Stimulated activated effector memory CD8-positive, alpha-beta T cell treated with anti-CD3 and anti-CD28 coated beads, Interleukin-12 subunit alpha, Interleukin-12 subunit beta, amount 100 ng/mL, for 72 hours (primary cell): ENCODE measurements at places on chromosomes 7 and 10.

DNA sequence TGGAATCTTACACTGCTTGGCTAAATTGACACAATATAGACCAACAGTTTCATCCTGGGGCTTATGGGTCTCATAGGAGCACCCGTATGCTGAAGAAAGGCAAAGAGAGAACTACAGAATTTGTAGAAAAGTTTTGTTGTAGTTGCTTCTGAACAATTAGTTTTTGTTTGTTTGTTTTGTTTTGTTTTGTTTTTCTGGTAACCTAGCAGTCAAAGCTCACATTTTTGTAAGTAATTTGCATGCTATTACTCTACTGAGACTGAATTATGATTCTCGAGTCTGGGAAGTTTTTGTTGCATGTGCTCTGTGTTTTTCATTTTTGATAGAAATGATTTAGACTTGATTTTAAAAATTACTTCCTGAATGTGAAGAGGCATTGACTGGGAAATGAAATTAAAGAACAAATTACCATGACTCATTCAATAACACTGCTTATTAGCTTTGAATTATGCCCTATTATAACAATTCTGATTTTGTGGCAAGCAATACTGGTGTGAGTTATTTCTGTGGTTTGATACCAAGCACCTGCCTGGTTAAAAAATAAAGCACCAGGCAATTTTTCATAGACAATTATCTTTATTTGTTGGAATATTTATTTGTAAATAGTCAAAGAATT is 438 bp downstream of the LSMEM1 start:
- no peak for DNase-seq

- no peak for DNase-seq
Measured at GRCh38 chr10:129033790-129034272, 433.2 kb upstream of the MGMT start.

DNA sequence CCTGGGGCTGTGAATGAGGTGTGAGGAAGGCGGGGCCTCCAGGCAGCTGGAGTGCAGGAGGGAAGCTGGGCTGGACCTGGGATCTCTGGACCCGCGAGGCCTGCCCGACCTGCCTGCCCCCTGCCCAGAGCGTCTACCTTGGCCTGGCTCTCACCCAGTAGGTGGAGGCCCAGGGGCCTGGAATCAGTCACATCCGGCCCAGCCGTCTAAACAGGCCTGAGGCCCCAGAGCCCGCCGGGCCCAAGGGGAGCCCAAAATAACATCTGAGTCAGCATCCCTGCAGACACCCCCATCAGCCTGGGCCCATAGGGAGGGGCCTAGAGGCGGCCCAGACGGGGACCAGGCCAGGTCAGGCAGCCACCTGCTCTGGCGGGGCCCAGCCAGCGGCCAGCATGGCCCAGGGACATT is 15.1 kb upstream of the ELN start:
- DNase-seq: no peak

- DNase-seq: no peak
Measured at GRCh38 chr10:118908557-118909256, 120.8 kb upstream of the NANOS1 start.

- DNase-seq: no peak
Measured at GRCh38 chr7:43406961-43407360, 175.9 kb upstream of the STK17A start.

DNA sequence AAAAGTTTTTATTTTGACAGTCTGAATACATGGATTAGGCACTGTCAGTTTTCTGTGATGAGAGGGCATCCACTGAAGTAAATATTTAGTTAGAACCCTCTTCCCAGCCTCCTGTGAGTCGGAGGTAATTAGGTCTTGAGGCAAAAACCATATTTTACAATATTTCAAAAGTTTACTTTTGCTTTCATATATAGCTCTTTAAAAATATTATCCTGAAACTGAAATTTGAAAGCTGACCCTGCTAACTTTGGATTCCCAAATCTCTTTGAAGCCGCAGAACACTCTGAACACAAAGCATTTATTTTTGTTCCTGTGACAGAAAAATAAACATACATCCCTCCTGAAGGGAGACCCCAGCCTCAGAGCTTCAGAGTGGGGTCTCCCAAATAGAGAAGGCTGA is 317.4 kb downstream of the KIF20B start:
- no peak for DNase-seq

GRCh38 chr10:76161301-76161582 is 729.8 kb downstream of the LRMDA start:
- DNase-seq: no peak

DNA sequence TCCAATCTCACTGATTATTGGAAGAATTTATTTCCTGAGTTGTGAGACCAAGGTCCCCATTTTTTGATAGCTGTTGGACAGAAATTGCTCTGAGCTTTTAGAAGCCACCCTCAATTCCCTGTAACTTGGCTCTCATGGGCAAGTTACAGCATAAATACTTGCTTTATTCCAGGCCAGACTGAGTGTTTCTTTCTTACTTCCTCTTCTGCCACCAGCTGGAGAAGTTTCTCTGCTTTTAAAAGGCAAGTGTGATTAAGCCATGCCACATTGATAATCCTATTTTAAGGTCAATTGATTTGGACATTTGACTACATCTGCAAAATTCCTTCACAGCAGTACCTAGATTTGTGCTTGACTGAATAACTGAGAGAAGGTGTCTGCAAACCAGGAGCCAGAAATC is 14.1 kb upstream of the TAS2R41 start:
- no peak for DNase-seq

GRCh38 chr7:27161214-27161720 is 4.1 kb downstream of the HOXA9 start:
- DNase-seq: no peak

DNA sequence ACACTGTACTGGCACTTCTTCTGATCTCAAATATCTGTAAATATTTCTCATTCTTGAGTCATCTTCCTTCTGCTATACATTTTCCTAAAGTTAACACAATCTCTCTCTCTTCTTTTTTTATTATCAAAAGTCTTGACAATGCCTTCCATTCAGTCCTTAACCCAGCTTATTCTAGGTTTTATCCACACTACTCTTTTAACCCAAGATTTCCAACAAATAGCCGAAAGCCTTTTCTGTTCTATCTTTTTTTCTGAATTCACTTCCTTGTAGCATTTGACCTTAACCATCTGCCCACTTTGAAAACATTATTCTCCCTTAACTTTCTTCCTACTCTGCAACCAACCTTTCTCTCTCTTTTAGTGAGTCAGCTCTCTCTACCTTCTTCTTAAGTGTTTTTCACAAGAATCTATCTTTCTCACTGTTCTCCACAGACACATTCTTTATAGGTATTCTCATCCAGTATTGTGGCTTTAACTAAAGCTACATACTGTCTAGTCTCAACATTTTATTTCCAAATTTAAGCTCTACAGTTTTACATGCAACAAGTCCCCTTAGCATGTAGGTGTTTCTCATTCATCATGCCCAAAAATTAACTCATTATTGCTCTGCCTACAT is 915.6 kb downstream of the KCNMA1 start:
- DNase-seq: no peak

DNA sequence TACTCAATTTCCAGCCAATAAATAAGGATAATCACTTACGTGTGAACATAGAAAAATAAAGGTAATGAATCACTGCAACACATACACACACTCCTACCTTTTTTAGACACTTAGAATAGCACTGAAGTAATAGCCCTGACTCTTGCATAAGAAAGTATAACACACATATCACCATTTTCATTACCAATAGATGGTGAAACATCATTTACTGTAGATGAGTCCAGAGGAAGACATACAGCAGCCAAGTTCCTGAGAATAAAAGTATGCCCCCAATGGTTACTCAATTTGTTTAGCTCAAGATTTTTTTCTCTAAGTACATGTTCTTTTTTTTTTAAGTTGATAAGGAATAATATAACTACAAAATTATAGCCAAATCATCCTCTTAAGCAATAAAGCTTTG is 316.3 kb downstream of the PARD3 start:
- no peak for DNase-seq

DNA sequence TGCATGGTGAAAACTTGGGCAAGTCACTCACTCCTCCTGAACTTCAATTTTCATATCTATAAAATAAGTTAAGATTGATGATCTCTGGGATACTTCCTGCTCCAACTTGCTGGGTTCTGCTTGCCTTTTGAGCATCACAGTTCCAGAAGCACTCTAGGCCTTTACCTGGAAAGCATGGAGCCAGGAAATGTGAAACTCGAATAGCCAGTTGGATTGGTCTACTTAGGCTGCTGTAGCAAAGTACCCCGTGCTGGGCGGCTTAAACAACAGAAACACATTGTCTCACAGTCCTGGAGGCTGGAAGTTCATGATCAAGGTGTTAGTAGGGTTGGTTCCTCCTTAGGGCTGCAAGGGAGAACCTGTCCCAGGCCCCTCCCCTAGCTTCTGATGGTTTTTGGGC is 64.5 kb downstream of the NAMPT start:
- no peak for DNase-seq

- DNase-seq: no peak
Measured at GRCh38 chr10:23325132-23325531, 19.5 kb downstream of the C10orf67 start.

DNA sequence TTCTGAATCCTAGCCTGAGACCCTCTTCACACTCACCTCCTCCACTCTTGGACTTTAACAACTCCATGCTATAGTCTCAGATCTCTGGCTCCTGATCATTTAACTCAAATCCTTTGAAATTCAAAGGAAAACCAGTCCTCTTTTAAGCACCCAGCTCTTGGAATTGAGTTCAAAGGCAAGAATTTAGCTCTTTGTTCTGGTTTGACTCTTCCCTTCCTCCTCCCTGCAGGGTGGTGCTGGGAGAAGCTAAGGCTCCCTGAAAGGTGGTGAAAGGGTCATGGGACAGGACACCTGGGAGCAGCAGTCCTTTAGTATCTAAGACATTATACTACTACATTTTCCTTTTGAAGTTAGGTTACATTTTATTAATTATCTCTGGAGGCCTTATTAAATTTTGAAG is 259.4 kb downstream of the CCSER2 start:
- DNase-seq: no peak

GRCh38 chr7:124403112-124403511 is 362.5 kb downstream of the GPR37 start:
- DNase-seq: no peak

DNA sequence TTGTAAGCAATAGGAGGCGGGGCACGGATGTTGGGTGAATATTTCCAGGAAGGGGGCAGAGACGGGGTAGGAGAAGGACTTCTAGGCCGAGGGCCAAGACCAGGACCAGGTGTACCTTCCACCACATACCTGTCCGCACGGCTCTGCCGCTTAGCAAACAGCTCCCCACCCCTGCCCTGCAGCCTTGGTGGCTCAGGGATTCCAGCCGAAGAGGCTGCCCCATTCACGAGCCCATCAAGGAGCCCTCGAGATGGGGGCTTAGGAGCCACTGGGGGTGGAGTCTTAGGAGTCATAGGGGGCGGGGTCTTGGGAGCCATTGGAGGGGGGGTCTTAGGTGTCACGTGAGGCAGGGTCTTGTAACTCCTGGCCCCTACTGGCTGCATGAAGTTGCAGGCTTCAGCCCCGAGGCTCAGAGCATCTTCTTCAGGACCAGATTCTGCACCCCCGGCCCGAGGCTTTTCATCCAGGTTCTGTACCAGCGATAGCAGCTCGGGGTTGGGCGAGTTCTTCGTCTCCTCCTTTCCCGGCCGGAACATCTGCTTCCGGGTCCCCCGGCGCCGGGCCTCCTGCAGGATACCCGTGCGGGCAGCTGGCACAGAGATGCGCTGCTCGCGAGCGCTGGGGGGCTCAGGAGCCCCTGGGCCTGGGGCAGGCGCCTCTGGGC is 6.1 kb upstream of the MYOZ1 start:
- DNase-seq: no peak

DNA sequence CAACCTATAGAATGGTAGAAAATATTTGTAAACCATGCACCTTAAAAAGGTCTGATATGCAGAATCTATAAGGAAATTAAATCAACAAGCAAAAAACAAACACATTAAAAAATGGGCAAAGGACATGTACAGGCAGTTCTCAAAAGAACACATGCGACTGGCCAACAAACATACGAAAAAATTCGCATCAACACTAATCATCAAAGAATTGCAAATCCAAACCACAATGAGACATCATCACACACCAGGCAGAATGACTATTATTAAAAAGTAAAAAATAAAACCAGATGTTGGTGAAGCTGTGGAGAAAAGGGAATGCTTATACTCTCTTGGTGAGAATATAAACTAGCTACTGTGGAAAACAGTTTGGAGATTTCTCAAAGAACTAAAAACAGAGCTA is 33.2 kb downstream of the TMEM229A start:
- no peak for DNase-seq

- DNase-seq: no peak
Measured at GRCh38 chr7:106450716-106451115, 165.9 kb upstream of the NAMPT start.

- peak; percentile 99 for DNase-seq
Measured at GRCh38 chr10:73848821-73849489, 25.4 kb downstream of the CAMK2G start.

- DNase-seq: no peak
Measured at GRCh38 chr10:36448760-36449691, 676.4 kb upstream of the ANKRD30A start.

DNA sequence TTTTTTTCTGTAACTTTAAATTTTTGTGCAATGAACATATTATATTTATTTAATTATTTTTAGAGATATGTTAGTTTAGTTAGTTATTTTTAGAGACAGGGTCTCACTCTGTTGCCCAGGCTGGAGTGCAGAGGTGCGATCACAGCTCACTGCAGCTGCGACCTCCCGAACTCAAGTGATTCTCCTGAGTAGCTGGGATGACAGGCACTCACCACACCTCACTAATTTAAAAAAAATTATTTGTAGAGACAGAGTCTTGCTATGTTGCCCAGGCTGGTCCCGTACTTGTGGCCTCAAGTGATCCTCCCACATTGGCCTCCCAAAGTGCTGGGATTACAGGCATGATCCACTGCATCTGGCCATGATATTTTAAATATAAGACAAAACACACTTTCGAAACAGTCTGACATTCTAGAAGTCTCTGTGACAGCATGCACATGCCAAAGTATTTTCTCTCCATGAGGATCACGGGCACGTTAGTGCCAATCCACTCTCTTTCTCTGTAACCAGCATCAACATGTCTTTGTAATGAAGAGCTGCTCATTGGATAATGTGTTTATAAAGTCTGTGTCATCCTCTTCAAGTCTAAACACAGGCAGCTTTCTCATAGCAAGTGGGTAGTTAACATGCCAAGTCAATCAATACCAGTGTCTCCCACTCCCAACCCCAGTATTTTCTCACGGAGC is 137.4 kb downstream of the GLI3 start:
- no peak for DNase-seq

DNA sequence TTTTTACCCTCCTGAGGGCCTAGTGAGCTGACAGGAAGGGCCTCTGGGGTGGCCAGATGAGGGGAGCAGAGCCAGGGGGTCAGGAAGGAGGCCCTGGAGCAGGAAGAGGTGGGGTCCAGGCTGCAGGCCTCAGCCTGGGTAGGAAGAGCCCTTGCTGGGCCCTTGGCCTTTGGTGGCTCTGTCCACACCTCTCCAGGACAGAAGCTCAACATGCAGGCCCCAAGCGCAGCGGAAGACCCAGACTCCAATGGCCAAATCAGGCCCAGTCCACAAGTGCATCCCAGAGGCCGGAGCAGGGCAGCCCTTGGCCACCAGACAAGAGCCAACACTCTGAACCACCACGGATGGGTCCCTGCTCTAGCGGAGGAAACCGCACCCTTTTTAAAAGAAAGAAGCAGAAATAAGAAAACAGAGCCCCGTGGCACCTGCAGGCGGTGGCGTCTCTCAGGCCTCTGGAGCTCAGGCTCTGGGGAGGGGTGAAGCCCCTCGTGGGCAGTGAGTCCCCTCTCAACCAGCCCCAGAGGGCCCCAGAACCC is 52.8 kb downstream of the FOXL3 start:
- DNase-seq: no peak
